WERI-Rb-1 (cell line): ENCODE measurements at places on chromosomes 11 and 22.

DNA sequence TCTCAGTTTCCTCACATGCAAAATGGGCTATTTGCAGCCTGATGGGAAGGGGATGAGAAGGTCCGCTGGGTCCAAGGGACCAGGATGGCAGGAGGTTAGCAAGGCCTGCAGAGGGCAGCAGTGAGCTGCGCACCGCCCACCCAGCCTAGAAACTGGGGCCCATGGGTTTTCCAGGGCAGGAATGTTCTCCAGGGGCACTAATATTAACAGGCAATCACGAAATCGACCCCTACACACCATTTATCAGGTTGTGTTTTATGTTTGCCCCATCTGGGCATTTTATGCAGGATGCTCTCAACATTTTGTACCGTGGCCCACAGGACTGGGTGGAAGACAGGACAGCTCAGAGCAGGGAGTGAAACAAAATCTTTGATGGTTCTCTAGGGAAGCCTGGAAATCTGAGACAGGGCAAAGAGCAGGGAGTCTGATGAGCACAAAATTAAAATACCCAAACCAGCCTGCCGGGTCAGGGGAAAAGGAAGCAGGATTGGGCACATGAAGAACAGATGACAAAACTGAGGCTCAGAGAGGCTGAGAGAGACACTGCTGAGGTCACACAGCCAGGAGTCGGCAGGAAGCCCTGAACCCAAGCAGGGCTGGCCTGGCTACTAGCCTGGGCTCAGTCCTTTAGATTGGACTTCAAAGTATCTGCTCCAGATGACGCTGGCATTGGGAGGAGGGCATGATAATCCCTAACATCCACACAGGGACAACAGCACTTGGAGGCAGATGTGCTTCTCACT lies 1.6 kb upstream of the BCR start:
- DNase-seq = peak; percentile 73

- DNase-seq = no peak
Observed at GRCh38 chr11:103863497-103863896, 172.9 kb upstream of the DDI1 start.

GRCh38 chr11:35304900-35305460 lies 114.4 kb downstream of the SLC1A2 start:
- no peak for DNase-seq

DNA sequence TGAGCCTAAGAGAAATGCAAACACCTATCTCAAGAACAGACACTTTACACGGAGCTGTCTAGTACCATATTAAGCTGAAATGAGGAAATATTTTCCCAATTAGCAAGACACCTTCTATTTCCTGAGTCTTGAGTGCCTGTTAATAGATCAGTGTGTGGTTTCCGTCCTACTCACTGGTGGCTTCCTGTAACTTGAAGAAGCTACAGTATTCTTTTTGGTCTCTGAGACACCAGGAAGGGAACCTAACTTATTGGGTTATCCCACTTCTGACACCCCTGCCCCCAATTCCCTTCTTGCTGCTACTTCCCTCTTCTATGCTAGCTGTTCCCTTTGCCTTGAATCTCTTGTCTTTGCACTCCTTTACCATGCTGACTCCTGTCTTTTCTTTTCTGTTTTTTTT lies 92.7 kb downstream of the FDX1 start:
- DNase-seq = no peak

- no peak for DNase-seq
Observed at GRCh38 chr11:75533896-75534258, 8.1 kb upstream of the GDPD5 start.

- DNase-seq = peak; percentile 80
Observed at GRCh38 chr22:45268958-45269844, 15.5 kb upstream of the UPK3A start.

DNA sequence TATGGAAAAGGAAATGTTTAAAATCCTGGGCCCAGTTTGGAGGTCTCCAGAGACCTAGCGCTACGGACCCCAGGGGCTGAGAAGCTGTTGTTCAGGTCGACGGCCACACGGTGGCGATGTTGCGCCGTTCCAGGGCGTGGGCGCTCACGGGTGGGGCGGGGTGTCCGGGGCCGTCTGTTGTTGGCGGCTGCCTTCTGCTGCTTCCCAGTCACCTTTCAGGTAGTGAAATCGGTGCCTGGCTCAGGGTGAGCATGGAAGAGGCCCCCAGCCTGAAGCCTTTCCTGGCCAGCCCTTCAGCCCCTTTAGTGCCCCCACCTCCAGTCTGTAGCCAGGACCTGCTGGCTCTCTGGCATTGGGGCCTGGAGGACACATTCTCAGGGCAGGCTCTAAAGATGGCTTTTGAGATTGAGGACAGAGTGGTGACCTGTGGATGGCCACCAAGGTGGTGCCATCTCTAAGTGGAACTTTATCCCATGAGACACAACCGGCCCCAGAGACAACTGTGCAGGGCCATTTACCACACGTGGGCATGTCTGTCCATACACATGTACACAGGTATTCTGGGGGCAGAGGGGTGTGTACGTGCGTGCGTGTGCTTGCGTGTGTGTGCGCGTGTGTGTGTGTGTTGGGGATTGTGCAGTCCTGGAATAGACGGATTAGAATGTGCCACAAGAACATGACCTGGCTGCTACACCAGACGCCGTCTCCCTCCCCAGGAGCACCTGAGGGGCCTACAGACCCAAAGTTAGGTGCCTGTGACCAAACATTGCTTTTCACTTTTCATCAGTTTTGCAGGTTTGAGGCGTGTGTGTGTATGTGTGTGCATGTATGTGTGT lies 53.8 kb downstream of the ST14 start:
- DNase-seq = peak; percentile 66

- no peak for DNase-seq
Observed at GRCh38 chr22:18060646-18061620, 16.9 kb upstream of the PEX26 start.

DNA sequence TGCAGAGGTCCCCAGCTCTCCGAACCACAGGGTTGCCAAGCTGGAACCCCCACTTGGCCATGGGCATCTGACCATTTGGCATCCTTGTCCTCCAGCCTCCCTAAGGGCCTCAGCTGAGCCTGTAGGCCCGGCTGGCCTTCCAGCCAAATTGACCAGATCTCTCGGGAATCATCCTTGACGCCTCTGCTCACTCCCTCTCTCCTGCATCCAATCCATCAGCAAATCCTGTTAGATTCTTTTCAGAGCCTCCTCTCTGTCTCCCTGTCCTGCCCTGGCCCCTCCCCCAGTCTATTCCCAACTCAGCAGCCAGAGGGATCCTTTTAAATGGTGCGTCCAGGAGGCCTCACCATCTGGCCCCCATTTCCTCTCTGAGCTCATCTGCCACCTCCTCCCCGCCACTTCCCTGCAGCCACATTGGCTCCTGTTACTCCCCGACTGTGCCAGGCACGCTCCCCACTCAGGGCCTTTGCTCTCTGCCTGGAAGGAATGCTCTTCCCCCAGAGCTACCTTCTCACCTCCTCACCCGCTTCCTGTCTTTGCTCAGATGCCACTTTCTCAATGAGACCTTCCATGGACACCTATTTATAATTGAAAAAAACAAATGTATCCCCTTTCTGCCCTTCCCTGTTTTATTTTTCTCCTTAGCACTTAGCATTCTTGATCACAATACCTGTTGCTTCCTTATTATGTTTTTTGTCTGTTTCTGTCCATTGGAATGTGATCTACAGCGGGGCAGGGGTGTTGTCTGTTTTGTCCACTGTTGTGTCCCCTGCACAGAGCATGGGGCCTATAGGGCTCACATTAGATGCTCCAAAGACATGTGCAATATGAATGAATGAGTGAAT lies 78.1 kb downstream of the NFAM1 start:
- DNase-seq = peak; percentile 98

DNA sequence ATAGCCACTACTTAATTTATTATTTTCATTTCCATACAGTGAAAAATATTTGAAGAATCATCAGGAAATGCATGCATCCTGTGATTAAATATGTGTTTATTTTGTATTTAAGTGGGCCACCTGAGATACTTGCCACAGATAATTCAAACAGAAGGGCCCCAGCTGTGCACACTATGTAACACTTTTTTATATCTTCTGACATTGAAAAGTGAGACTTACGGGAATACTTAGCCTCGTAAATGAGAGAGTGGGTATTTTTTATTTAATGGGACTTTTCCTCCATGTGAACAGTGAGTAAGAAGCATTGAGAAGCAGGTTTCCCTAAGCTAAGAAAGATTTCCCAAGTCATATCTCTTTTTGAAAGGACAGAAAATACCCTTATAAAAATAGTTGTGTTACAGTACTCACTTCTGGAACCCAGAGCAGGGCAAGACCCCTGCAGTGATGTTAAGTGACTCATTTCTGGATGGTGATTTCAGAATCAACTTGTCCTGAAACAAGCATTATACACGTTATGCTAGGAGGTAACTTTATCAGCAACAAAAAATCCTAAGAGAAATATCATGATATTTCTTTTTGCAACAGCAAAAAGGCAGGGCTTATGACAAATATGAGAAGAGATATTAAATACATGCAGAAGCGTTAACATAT lies 478.1 kb upstream of the CHORDC1 start:
- no peak for DNase-seq
